ENCODE measurements at places on chromosomes 1 and 21.

- DNase-seq: peak; percentile 53
These were observed 1.2 kb downstream of the ATP2B4 start for GRCh38 chr1:203627851-203628200.

DNA sequence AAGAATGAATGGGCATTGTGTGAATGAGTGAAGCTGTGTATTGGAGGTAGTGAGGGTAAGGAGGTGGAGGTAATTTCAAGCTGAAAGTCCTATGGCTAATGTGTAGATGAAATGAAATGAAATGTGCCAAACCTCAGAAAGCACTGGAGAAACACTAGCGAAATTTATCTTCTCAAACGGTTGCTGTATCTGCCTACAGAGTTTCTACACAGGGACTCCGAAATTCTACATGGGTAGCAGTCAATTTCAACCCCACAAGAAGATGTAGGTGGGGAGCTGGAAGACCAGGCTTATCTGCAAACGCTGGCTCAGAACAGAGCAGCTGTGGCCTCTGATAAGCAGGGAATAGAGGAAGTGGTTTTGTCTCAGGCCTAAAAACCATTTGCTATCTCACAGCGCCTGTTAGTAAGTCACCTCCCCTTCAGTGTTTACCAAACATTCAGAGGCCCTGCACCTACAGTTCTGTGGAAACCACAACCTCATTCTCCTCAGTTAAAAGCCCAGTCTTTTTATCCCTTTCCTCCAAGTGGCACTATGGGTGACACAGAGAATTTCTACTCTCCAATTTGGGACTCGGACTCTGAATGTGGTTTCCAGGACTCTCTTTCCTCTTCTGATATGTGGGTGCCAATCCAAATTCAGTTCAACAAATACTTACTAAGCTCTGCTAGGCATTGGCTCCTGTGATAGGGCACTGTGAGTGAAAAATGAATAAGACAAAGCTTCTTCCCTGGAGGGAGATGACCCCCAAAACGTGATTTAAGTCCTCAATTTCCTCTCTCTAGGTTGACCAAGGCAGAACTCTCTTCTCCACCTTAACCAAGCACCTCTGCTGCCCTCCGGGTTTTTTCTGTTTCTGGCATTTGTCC, 17.2 kb upstream of the SLAMF6 start:
- no peak for DNase-seq

GRCh38 chr1:187465441-187465840, 636.7 kb downstream of the PLA2G4A start:
- DNase-seq: no peak

DNA sequence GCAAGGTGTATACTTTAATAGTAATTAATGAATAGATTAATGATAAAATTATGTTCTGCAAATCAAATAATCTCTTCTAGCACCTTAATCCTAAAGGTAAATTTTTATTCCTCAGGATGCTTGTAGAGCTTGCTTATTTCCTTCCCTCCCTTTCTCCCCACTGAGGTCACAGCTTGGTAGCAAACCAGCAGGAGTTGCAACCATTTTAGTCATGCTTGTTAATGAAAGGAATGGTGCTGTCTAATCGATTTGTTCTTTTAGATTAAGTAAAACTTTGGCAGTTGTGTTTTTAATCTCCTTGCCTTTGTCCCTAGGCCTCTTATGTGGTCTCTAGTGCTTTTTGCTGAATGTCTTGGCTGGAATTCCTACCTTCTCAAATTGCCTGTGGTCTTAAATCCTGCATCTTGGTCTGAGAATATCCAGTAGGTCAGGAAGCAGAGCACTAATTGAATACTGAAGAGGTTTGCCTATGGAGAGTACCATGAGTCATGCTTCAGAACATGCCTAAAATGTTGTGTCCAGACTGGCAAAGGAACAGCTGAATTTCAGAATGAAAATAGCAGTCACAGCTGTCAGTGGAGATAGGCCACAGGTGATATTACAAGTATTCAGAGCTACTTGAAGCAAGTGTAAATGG, 36.3 kb upstream of the RWDD3 start:
- DNase-seq: peak; percentile 21

- DNase-seq: peak; percentile 86
These were observed 721 bp downstream of the PBXIP1 start for GRCh38 chr1:154955039-154955717.

DNA sequence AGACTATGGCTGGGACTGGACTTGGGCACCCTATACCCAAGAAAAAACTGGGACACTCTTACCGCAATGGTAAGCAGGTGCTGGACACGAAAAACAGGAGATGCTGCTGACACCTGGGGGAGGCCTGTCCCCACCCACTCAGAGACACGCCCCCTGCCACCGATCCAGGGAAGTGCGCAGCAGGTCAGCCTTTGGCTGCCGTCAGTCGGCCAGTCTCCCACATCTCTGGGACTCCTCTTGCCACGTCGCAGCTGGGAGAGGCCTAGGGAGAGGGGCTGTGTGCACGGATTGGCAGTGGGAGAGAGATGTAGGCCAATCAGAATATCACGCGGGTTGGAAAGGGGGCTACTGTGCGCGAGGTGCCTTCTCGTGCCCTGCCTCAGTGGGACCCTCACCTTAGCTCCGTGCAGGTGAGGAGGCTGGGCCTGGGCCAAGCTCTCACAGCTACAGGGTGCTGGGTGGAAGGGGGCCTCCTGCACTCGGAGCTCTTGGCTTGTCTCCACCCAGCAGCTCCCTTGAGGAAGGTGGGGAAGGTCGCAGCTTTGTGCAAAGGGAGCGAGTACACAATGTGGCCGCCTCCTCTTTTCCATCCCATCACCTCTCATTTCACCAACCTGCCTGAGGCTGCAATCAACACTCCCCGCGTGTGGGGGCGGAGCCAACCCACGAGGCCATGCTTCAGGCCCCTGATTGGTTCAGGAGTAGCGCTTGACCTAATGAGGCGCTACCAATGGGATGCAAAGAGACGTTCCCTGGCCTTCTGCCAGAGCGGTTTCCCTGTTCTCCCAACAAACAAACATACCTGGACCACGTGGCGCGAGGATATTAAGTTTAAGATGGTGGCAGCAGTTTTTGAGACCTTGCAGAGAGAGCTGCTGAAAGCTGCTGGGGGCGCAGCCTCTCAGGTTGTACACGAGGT, 25.7 kb upstream of the LDLRAP1 start:
- no peak for DNase-seq

GRCh38 chr21:45839274-45839673, 142.3 kb upstream of the COL6A1 start:
- peak; percentile 18 for DNase-seq

Measured in HFFc6 (cell line).